ENCODE measurements at places on chromosomes 7 and 10.

DNA sequence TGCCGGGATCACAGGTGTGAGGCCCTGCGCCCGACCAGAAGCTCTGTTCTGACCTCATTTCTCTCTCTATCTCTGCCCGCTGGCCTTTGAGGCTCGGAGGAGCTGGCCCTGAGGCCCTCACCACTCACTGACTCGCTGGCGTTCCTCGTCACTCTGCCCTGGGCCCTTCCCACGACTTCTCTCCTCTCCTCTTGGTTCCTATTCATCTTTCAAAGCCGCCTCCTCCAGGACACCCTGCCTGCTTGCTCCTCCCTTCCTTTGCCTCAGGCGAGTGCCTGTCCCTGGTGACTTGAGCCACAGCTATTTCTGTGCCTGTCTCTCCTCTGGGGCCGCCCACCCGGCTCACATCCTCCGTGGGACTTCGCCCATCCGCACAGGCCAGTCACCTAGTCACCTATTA, 17.3 kb upstream of the ADGRA1 start:
- DNase-seq = no peak

GRCh38 chr7:27901028-27901760, 161.2 kb downstream of the TAX1BP1 start:
- peak; percentile 47 for DNase-seq

GRCh38 chr10:15300697-15301096, 70.4 kb downstream of the FAM171A1 start:
- no peak for DNase-seq

GRCh38 chr10:62844280-62845011, 28.3 kb upstream of the EGR2 start:
- DNase-seq = peak; percentile 15

GRCh38 chr10:70589762-70590654, 12.5 kb downstream of the PRF1 start:
- no peak for DNase-seq

- no peak for DNase-seq
These were observed 52.2 kb downstream of the STEAP1B start for GRCh38 chr7:22447762-22448161.

DNA sequence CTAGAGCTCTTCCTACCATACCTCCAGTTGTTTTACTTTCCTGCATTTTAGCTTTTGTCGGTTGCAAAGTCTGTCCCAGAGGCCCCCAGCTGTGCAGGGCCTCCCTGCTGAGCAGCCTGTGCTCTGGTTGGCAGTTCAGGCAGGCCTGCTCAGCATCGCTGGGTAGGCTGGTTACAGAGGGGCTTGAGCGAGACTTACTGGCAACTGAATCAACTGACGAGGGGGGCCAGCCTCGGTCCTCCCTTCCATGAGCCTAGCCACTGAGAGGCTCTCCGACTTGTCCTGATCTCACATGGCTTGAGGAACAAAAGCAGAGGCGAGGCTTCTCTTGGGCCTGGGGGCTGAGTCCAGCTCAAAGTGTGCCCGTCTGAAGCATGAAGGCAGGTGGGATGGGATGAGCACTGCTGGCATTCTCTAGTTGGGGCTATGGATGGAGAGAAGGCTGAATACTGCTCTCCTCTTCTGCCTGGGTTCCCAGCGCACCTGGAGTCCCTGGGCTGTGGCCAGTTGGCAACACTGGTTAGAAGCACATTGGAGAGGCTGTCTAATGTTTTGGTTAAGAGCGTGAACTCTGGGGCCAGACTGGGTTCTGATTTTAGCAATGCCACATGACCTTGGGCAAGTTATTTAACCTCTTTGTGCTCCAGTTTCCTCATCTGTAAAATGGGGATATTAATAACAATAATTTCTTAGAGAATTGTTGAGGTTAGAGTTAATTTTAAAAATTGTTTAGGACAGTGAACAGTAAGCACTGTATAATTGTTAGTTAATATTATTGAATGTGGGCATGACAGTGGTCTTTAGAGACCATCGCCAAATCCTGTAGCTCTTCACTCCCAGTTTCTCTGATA, 6.9 kb upstream of the SFRP5 start:
- DNase-seq = no peak

DNA sequence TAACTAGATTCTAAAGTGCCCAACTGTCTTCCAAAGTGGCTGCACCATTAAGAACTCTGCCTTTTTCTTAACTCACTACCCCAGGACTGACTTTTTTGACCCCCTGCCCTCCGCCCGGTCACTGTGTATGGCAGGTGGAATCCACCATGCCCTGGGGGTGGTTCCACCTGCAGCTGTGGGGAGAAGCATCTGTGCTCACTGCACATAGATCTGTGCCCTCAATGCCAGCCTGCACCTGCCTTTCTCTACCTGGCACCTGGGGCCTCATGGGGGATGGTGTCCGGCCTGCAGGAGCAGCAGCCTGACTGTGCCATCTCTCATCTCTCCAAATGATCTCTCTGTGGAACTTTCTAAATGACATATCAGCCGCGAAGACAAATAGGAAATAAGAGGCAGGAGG, 353.5 kb downstream of the PAXIP1 start:
- no peak for DNase-seq

DNA sequence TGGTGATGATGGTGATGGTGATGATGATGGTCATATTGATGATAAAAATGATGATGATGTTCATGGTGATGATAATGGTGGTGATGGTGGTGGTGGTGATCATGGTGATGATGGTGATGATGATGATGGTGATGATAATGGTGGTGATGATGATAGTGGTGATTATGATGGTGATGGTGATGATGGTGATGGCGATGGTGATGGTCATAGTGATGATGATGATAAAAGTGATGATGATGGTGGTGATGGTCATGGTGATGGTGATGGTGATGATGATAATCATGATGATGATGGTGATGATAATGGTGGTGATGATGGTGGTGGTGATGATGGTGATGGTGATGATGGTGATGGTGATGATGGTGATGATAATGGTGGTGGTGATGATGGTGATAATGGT, 478.7 kb downstream of the TYW1 start:
- no peak for DNase-seq

- DNase-seq = peak; percentile 35
These were observed 4.7 kb upstream of the EBF3 start for GRCh38 chr10:129968853-129969183.

DNA sequence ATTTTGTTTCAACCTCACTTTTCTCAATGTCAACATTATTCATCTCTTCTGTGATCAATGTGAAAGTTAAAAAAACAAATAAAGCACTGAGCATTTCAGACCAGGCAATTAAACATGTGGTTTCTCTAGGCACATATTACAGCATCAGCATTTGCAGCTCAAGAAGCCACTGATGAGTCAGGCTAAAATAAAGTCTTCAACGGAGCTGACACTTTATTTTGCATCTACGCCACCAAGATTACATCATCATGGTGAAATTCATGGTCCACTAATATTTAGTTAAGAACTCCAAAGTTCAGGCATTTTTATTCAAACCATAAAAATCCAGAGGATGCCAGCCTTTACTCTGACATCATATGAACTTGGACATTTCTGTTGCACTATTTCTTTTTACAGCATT, 33.0 kb downstream of the MAGI2 start:
- DNase-seq = no peak

GRCh38 chr7:100583132-100584053, 2.5 kb downstream of the LRCH4 start:
- peak; percentile 72 for DNase-seq

- no peak for DNase-seq
These were observed 164.8 kb downstream of the CDK14 start for GRCh38 chr7:90760892-90761291.

- no peak for DNase-seq
These were observed 4.9 kb upstream of the FOXP2 start for GRCh38 chr7:114409750-114410149.

- DNase-seq = no peak
These were observed 184.6 kb downstream of the FANK1 start for GRCh38 chr10:126080879-126081411.

GRCh38 chr10:70673929-70674559, 1.7 kb downstream of the ADAMTS14 start:
- DNase-seq = no peak

- DNase-seq = no peak
These were observed 32.5 kb upstream of the OPTN start for GRCh38 chr10:13067431-13067830.

GRCh38 chr7:122412441-122412840, 107.9 kb upstream of the FEZF1 start:
- DNase-seq = no peak

- no peak for DNase-seq
These were observed 22.2 kb downstream of the MKX start for GRCh38 chr10:27723436-27723835.

GRCh38 chr7:47757921-47758411, 176.1 kb upstream of the TNS3 start:
- DNase-seq = no peak

DNA sequence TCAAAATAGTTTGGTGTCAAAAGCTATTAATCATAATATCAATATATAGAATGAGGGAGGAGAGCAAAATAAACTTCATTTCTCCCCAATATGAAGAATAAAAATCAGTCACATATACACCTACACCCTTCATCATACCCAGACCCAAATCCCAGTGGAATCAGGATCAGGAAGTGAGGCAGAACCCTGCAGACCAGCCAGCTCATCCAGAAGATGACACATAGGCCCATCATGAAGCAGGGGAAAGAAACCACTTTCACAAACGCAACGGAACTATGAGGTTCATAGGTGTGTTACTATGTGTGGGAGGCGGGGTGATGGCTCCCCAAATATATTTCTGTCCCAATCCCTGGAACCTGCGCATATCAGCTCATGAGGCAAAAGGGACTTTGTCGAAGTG, 89.0 kb downstream of the RSU1 start:
- no peak for DNase-seq

DNA sequence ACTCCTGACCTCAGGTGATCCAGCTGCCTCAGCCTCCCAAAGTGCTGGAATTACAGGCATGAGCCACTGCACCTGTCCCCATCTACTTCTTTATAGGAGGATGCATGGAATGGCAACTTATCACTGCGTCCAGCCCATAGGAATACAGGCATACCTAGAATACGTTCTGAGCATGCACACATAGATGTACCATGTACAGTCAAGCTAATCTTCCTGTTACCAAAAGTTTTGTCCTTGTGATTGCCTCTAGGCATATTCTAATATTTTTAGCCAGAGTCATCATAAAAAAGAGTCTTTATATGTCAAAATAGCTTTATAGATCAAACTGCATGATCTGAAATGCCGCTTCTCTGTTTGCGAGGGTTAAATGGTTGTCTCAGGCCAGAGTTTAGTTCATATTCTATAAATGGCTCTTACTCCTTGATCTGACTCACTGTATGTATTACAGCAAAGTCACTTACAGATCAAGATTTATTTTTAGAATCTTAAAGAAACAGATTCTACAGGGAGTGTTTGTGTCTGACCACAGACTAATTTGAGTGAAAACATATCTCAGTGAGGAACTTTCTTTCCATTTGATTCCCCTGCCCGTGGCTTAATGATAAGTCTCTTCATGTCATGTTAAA, 210.9 kb downstream of the CREB5 start:
- no peak for DNase-seq

DNA sequence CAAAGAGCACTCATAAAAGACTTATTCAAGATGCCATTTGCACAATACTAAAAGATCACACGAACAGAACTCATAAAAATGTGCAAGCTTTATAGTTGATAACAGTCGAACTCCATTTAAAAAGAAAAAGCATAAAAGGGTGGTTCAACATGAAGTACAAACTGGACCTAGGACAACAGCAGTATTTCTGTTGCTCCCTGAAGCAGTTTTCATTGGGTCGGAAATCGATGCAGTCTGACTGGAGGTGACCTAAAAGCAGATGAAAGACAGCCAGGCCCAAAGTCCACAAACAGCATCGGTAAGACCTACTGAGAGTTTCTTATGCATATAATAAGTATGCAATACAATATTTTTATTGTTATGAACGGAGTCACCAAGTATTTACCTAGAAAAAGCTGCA, 23.9 kb downstream of the FAM171A1 start:
- no peak for DNase-seq

GRCh38 chr10:12925845-12926244, 75.7 kb downstream of the CCDC3 start:
- DNase-seq = no peak

DNA sequence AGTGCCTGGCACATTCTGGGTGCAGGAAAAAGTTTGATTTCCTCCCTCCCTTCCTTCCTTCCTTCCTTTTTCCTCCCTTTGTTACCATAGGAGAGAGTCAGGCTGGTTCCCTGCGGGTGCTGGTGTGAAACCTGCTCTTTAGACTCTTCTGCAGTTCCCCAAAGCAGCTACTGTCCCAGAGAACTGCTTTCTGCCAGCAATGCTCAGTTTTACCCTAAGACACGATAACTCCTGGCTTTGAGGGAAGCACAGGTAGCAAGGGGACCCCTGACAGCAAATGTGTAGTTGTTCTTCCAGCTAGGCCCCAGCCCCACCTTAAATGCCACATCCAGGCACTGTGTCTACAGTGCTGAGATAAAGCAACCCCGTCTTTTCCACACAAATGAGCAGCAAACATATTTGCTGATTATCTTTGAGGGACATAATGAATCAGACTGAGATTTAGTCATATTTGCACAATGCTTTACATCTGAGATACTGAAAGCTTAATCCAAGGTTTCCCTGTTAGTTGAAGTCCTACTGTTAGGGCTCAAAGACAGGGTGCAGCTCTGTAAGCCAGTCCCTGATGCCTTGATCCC, 55.5 kb downstream of the MET start:
- DNase-seq = no peak

GRCh38 chr7:96497567-96497966, 175.7 kb upstream of the SLC25A13 start:
- no peak for DNase-seq

GRCh38 chr10:49614242-49615198, 683 bp downstream of the CHAT start:
- DNase-seq = no peak

DNA sequence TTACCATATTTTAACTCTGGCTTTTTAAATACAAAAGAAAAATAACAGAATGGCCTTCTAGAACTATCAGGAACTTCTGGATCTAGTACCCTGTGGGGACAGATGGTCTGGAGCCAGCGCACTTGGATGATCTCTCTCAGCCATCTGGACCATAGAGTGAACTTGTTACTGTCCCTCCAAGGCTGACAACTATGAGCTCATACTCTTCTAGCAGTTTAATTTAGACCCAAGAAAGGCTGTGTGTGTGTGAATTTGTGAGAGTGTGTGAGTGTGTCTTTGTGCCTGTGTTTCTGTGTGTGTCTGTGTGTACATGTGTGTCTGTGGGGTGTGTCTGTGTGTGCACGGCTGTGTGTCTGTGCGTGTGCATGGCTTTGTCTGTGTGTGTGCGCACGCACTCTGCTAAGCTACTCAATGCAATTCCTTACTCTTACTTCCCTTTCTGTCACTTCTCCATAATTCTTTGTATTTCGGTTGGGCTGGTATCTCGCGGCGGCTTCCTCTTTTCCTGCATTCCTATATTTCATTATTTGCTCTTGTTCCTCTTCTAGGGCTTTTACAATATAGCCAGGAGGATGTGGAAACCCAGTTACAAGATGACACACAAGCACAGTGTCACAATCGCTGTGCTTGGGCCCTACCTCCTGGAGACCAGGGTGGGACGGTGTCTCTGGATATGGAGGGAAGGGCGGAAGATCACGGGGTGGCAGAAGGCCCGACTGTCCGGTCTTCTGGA, 51.9 kb downstream of the IKZF1 start:
- no peak for DNase-seq

Data from stimulated activated CD4-positive, alpha-beta T cell treated with anti-CD3 and anti-CD28 coated beads, Interleukin-4, amount 100 ng/mL, for 24 hours (primary cell).